ENCODE measurements at places on chromosomes 7 and 10.

DNA sequence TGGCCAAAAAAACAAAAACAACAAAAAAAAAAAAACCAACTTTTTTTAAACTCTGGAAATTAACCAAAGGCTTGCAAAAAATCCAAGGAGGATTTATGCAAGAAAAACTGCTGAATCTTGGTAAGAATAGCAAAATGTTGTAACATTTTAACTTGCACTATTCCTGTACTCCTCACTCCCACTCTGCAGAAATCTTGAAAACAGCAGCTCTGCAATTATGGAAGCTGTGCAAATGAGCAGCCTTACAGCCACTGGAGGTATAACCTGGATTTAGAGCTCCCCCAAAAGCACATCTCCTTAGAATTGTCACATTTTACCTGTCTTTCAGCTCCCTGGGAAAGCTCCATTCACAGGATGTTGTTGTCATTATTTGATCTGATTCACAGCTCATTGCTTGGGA lies 41.8 kb upstream of the LRGUK start:
- DNase-seq: no peak

GRCh38 chr7:13327669-13328068 lies 640.2 kb downstream of the ARL4A start:
- DNase-seq: no peak

GRCh38 chr10:96695366-96695765 lies 24.9 kb downstream of the PIK3AP1 start:
- no peak for DNase-seq

DNA sequence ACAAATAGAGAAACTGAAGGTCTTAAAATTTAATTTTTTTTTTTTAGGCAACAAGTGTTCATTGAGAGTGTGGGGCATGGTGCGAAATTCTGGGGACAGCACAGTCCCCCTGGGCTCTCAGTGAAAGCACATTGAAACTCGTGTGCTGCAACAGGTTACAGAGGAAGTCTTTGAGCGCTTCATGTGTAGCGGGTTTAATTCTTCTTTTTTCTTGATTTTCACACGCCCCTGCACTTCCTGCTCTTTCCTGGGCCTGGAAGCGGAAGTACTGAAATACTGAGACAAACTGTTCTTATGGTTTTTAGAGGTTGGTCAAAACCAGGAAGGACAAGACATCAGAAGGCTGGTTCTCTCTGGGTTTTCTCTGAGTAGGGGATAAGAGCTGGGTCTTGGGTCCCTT lies 203.5 kb downstream of the PTEN start:
- no peak for DNase-seq

GRCh38 chr10:878895-879294 lies 52.6 kb downstream of the LARP4B start:
- no peak for DNase-seq

DNA sequence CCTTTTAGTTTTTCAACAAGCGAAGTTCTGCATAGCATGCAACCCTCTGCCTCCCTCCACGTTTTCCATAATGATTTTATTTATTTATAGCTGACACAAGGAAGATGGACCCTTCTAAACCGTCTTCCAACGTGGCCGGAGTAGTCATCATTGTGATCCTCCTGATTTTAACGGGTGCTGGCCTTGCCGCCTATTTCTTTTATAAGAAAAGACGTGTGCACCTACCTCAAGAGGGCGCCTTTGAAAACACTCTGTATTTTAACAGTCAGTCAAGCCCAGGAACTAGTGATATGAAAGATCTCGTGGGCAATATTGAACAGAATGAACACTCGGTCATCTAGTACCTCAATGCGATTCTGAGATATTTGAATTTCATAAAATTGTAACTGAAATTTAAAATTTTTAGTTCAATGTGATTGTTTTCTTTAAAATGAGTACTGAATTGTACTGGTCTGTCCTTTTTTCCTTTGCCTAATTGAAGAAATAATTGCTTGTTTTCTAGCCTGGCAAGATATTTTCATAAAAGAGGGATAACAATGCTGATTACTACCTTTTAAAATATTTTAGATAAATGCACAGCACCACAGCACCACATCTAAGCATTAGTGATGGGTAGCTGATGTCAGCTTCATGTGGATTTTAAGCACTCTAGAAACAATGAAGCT lies 41.5 kb upstream of the SLC39A12 start:
- DNase-seq: peak; percentile 81

GRCh38 chr10:7734821-7735220 lies 31.7 kb downstream of the ITIH2 start:
- peak; percentile 54 for DNase-seq

GRCh38 chr10:47347303-47347675 lies 874 bp upstream of the RBP3 start:
- no peak for DNase-seq

DNA sequence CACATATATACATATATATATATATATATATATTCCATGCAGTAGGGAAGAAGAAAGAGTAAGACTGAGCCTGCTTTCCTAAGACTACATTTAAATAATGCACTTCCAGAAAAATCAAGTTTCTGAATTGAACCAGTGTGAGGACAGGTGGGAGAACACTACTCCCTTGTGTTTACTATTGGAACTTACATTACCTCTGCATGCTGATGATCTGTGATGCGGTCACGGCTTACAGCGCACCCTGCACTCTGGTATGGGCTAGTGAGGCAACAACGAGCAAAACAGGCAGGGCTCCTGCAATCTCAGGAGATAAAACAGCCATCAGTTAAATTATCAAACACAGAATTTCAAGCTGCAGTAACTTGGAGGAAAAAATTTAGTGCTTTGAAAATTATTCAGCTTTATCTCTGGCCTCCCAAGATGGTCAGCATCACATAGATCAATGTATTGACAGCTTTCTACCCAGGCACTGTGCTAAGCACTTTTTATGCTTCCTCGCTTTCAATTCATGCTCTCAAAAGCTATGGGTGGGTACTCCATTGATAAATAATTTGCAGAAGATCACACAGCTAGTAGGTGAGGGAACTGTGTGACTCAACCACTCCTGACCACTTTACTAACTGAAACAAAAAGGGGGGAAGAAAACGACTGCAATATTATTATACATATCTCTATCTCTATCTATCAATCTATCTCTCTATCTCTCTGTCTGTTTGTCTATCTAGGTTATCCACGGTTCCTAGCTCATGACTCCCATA lies 20.5 kb upstream of the SLC16A12 start:
- peak; percentile 34 for DNase-seq

GRCh38 chr7:150476819-150477631 lies 26.6 kb downstream of the GIMAP8 start:
- DNase-seq: no peak

GRCh38 chr10:108204528-108205305 lies 1040.2 kb upstream of the SORCS1 start:
- peak; percentile 84 for DNase-seq

- DNase-seq: no peak
Observed at GRCh38 chr7:84291756-84292155, 97.2 kb upstream of the SEMA3A start.

DNA sequence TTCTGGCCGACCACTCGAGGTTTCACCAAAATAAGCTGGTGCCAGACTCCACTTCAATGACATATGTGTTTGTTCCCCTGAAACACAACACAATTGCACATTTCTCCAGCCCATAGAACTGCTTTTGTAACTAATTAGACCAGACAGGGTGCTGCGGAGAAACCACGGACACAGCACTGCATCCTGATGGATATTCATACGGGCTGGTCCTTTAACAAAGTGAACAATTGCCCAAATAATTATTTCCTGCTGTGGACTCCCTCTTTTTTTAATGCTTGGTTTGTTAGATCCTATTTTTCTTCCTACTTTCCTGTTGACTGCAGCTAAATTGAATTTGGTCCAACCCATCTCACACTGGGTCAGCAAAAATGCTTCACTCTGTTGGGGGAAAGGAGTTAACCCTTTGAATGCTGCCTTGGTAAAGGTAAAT lies 198.6 kb upstream of the BMPER start:
- DNase-seq: no peak

DNA sequence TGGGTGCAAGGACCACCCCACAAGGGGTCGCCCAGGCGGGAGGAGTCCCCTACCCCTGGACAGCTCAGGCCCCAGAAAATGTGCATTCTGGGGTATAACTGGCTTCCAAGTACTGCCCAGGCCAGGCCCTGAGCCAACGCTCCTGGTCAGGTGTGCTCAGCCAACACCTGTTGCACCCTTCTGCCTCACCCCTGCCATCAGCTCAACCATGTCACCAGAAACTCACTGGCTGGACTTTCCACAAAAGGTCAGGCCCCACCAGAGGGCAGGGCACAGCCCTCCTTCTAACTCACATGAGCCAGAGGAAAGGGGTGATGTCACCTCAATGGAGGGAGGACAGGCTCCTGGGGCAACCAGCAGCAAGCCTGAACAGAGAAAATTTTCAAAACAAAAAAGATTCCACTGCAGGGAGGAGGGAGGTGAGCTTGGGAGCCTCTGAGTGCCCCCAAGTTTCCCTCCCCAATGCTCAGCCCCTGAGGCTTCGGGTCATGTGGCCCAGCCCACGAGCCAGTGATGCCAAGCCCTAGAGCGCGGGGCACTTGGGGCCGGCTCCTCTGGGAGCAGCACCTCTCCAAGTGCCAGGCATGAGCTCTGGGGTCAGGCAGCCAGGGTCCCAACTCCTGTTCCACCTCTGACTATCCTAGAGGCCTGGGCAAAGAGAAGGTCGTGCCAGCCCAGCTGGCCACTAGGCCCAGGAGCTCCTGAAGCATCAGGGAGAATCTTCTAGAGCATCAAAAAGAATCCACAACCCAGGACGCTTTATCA lies 2.2 kb downstream of the OGDHL start:
- DNase-seq: peak; percentile 3

DNA sequence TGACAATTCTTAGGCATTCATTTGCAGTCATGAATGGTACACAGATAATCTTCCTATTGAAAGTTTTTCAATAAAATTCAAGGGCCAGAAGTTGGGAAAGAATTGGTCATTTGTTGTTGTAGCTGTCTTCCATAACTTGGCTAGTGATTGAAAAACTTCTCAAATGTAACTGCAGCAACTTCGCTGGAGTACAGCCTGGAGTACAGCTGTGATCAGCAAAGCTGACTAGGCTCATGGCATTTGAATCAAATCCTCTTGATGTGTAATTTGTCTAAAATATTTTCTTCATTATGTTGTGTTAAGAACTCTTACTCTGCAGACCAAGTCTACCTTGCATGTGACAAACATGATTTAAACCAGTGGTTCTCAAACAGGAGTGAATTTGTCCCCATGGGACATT lies 226.5 kb upstream of the STEAP1 start:
- DNase-seq: no peak

GRCh38 chr7:129615018-129615417 lies 3.5 kb downstream of the NRF1 start:
- DNase-seq: no peak

DNA sequence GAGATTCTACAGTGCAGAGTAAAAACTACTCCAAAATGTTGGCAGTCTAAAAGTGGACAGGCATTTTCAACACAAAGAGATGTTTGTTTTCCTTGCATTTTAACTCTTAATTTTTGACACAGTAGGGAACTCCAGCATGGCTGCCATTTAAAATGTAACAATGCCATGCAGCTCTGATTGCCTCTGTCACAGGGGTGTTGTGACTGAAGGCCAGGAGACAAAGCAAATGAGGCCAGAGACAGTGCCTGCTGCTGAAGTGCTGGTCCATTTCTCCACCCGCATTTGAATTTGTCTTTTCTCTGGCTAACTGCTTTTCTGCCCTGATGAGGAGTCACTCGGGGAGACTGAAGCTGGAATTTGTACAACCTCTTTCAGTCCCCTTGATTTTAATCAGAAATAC lies 710.6 kb upstream of the GALNT17 start:
- no peak for DNase-seq

DNA sequence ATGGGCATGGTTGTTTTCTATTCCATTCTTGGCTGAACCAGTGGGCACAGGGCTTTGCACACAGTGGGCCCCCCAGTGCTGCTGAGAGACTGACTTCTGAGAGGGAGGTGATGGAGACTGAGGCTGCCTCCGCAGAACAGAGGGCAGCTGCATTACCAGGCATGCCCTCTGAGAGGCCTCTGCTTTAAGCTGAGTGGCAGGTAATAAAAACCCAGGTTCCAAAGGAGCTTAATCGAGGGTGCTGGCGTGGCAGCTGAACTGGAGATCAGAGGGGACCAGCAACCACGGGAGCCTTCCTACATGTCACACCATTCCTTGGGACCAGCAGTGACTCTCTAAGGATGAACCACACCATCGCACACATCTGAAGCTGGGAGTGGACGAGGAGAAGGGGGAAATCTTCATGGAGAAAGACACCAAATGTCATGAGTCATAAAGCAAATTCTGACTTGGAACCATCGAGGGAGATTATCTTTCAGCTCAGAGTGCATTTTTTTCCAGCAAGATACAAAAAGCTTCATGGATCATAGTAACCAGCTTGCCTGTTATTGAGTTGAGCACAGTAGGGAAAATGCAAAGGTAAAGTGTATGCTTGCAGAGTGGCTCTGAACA lies 24.6 kb downstream of the HIPK2 start:
- DNase-seq: peak; percentile 49

DNA sequence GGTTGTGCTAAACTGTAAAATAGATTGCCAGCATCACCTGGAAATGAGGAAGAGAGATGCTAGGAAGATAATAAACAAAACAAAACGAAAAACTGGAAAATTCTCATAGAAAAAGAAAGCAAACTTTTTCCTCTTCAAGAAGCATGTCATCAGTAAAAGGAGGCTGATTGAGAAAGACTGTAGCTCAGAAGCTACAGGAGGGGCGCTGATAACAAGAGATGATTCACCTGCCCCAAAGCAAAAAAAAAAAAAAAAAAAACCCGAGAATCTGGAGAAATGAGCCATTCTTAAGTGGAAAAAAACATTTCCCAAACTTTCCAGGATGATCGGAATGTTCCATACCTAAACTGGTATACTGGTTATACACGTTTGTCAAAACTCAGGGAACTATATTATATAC lies 130.5 kb upstream of the C1QL3 start:
- no peak for DNase-seq

DNA sequence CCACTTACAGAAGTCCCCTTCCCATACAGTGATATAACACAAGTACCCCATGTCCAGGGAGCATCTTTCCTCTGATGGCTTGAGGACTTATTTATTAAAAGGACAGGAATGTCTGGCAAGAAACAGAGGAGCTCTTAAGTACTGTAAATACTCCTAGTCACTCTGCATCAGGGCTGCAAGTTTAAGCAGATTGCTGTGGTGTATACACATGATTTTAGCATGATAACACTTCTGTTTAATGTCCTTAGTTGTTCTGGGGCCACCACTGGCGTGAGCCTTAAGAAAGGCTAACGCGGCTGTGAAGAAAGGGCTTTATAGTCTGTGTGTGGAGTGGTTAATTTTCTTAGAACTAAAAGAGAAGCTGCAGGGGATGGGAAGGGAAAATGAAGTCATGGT lies 65.7 kb downstream of the GBF1 start:
- DNase-seq: no peak

GRCh38 chr10:79385392-79385795 lies 38.1 kb downstream of the PPIF start:
- no peak for DNase-seq

DNA sequence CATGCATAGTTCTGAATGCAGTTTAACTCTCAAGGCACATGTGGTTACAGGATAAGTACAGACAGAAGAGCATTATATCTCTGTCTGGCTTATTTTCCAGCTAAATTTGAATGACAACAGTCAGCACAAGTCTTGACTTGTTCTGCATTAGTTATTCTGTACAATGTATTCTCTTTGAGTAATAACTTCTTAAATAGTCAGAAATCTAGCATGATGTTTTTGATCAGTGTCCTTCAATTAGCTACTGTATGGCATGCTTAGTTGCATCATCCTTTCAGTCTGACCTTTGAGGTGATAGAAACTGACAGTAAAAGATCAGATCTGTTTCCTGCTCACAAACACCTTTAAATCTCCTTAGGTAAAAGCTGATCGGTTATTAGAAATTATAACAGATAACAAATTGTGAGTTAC lies 118.1 kb downstream of the ARL4A start:
- DNase-seq: no peak

- DNase-seq: peak; percentile 35
Observed at GRCh38 chr10:111856631-111857030, 326.9 kb downstream of the GPAM start.

Data from GM23338 (cell line).